ENCODE measurements at places on chromosomes 12 and 14. TPM values are rescaled to one million over a fixed set of nuclear protein-coding genes. Genes with fewer than 3 reads are reported as not detected.
A peak's percentile ranks its signal among the peaks of the same experiment; 100 is the strongest.

DNA sequence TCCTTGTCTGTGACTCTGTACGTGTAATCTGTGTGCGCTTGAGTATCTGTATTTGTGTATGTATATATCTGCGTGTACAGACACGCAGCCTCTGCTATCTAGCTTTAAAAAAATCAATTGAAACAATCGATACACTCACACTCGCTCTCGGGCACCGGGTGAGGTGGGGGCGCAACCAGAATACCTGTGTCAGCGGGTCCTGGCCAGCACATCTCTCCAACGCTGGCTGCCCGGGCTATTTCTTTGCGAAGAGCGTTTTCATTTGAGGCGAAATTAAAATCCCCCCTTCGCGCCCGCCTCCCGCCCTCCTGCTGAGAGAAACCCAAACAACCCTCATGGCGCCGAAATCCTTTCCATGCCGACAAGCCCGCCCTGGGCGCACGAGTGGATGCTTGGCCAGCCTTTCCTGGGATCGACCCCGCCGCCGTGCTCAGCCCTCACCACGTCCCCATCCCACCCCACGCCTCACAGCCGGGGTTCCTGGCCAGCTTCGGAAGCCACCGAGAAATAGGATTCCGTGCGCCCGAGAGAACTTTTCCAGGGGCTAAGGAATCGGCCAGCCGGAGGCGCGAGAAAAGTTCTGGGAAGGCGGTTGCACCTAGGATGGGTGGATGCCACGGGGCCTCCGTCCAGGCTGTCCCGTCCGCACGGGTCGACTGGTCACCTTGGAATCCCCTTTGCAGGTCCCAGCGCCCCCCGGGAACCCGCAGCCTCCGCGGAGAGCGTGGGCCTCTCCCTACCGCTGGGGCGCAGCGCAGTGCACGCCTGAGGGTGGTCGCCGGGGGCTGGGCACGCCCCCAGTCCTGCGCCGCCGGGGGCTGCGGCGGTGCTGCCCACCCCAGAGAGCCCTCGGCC, 1.0 kb downstream of the ZDHHC22 start:
- DNase-seq: peak; percentile 43

- no peak for DNase-seq
Measured at GRCh38 chr14:35344107-35344807, 52.1 kb downstream of the PSMA6 start.

DNA sequence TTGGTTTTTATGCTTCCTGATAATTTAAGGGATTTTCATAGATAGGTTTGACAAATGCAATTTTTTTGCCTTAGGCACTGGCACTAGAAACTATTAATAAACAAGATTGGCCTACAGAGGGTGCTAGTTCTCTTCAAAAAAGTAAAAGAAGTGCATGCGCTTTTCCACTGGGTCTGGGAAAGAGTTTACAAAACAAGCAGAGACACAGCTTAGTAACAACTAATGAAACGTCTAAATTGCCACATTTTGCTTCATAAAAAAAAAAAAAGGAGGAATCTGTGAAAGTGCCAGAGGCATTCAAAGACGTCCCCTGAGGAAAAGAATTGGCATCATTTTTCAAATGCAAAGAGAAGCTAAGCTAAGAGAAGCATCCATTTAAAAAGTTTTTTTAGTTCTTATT, 58.3 kb upstream of the EEA1 start:
- DNase-seq: peak; percentile 72

DNA sequence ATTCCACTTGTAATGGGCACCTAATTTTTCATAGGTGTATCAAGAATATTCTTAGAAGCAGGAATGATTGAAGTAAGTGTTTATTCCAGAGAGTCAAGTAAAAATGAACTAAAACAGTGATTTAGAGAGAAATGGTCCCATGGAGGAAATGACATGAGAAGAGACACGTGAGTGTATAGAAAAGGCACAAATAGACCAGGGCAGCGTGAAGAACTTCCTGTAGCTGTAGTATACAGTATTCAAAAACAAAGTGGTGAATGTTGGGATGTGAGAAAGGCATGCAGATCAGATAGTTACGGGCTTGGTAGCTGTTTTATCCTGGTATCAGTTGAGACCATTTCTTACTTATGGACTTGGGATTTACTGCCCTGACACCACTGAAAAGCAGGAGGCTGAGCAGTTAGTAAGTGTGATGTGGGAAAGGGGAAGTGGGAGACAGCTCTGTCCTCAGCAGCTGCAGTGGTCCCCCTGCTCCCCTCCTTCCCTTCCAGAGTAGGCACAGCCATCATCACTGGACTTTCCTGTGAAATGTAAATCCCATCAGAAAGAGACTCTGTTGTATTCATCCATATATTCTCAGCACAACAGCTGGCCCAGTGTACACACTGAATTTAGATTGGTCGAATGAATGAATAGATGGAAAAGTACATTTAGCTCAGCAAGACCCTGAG, 16.8 kb upstream of the TESPA1 start:
- DNase-seq: peak; percentile 48

- peak; percentile 78 for DNase-seq
Measured at GRCh38 chr14:94036313-94037167, 10.4 kb downstream of the OTUB2 start.

- no peak for DNase-seq
Measured at GRCh38 chr12:20492251-20492760, 124.0 kb downstream of the PDE3A start.

CLEC6A gene
- not detected for total RNA-seq

RNASE1 gene
- not detected for total RNA-seq

LRRC43 gene
- total RNA-seq: not detected

TAS2R31 gene
- total RNA-seq: 5.7 TPM

TAS2R30 gene
- 11.2 TPM for total RNA-seq

CHGA gene
- not detected for total RNA-seq

Measured in B cell (primary cell).